LNCaP clone FGC (cell line): ENCODE measurements at places on chromosomes 5 and 9.

DNA sequence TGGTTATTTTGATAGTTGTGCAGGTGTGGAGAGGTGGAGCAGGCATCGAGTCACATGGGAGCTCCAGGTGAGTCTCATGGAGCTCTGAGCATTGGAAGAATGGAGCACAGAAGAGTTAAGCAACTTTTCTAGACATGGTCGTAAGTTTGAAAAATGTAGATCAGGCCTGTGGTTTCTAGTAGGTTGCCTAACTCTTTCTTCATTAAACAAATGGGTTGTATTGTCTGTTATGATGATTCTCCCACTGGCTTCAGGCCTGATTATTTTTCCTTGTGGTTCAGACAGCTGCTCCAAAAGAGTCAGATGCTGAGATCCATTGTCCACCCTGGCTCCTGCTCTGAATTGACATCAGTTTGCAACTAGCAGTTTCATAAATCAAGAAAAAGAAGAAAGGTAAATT lies 80.3 kb upstream of the RPS23 start:
- no peak for DNase-seq

- DNase-seq, result no peak
Observed at GRCh38 chr9:78541868-78542443, 245.0 kb downstream of the PSAT1 start.

- DNase-seq, result no peak
Observed at GRCh38 chr5:169527863-169528262, 55.7 kb upstream of the SPDL1 start.

GRCh38 chr9:36189976-36190375 lies 745 bp upstream of the CLTA start:
- DNase-seq, result no peak

- DNase-seq, result no peak
Observed at GRCh38 chr5:12845549-12846159, 941.4 kb upstream of the CTNND2 start.

- DNase-seq, result no peak
Observed at GRCh38 chr5:176420086-176420485, 3.7 kb upstream of the CLTB start.

DNA sequence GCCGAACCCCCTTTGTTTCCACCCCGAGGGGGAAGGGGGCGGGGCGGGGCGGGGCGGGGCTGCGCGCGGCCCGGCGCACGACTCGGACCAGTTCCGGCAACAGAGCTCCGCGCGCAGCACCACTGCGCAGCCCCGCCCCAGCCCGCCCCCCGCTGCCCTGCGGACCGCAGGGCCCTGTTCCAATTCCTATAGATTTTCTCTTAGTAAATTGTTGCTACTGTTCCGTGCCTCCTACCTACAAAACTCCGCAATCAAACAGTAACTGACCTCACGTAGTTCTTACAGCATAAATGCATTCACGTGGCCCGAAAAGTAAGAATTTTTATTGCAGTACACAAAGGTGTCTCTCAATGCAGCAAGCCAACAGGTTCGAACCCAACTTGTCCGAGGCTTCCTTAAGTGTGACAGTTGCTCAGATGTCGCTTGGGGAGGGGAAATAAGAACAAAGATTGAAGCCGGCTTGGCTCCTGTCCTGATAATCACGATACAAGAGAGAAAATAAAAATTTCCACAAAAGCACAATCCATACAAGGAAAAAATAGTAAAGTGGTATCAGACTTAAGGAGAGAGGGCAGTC lies 1.2 kb upstream of the RNF38 start:
- DNase-seq, result peak; percentile 87

- no peak for DNase-seq
Observed at GRCh38 chr9:28810388-28811075, 1237.3 kb upstream of the C9orf72 start.

DNA sequence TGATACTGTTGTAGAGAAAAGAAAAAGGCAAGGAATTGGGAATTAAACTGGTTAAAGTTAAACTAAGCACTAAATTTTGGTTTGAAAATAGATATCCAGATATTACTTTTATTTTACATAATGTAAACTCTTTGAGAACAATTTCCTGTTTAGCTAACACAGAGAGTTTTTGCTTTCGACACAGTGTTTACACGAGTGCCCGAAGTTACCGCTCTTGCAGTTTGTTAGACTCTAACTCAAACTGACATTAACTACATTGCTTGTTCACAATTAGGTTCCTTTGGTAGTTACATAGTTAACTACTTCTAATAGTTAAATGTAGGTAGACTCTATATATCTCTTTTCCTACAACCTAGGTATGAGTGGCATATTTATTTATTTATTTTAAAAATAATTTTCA lies 117.1 kb upstream of the CHD1 start:
- no peak for DNase-seq

DNA sequence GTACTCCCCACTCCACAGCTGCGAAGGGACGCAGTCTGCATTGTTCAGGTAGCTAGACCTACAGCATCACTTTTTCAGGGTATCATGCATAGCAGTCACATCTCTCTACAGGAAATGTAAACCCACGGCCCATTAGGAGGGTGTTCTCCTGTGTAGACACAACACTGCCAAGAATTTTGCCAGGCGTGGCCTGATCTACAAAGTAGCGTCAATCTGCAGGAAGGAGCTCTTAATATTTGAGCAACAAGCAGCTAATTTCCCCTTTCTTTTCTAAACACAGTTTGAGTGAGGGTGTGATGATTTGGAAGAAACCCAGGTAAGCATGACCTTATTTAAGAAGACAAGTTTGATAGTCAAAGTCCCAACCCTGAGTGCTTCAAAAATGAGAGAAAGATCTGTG lies 419.0 kb downstream of the GADD45G start:
- no peak for DNase-seq

- DNase-seq, result no peak
Observed at GRCh38 chr5:9927106-9927505, 297.0 kb upstream of the TAS2R1 start.

- no peak for DNase-seq
Observed at GRCh38 chr5:171593401-171593800, 174.0 kb downstream of the FGF18 start.

DNA sequence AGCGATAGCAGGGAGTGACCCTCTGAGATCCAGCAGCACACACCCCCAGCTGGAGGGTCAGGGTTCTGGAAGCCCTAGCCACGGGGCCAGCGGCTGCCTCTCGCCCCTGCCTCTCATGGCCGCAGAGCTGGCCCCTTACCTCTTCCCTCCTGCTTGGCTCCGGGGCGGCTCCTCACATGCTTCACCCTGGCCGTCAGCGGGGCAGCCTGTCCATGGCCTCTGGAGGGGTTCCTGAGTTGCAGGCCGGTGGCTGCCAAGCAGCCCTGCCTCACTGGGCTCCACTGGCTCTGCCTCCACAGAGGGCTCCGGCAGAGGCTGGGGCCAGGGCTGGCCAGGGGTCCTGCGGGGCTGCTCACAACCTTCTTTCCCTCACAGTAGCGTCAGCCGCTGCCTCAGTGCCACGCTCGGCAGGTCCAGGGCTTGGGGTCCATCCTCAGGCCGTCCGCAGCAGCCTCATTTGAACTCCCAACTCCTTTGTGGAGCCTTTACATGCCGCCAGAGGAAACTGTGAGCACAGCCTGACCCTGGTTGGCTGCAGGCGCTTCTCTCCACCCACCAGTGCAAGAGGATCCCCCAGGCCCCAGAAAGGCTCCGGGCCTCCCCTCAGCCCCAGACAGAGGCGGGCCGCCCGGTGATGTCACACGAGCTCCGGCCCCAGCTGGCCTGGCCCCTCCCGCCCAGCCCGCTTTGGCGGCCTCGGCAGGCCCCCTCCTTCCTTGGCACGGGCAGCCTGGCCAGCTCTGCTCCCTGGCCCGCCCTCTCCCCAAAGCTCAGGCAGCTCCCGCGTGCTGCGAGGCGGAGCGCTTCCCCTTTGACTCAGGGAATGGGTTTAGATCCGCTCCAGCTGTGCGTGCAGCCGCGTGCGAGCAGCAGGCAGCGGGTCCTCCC lies at the start of gene ANGPTL2:
TSS of gene ANGPTL2 (minus strand) at position 460 of the 888 bp plus-strand sequence. CDS start 13,904 bp downstream, outside the sequence.
- DNase-seq, result no peak

- DNase-seq, result peak; percentile 21
Observed at GRCh38 chr5:61805101-61805500, 473.0 kb downstream of the ZSWIM6 start.

GRCh38 chr5:141590127-141590526 lies 28.7 kb downstream of the DIAPH1 start:
- DNase-seq, result no peak
